Putamen (tissue), 1 donor: ENCODE measurements at places on chromosomes 13 and 19.

DNA sequence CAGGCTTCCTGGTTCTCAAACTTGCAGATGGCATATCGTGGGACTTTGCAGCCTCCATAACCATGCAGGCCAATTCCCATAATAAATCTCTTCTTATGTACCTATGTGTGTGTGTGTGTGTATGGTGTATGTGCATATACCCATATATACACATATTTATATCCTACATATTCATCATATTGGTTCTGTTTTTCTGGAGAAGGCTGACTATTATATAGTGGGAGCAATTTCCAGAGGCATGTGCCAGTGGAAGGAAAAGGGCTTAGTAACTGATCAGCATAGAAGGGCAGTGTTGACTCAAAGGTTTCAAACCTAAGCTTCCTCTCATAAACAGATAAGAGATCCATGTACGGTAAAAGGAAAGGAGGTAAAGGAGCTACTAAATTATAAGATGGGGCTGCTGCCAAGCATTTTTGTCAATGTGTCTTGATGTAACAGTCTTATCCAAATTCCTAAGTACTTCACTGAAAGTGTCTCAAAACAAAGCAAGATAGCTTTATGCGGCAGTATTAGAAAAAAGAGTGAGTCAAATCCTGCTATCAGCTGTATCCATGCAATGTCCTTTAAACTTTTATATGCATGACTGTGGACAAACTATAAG lies 432.1 kb downstream of the TBC1D4 start:
- DNase-seq, result no peak

DNA sequence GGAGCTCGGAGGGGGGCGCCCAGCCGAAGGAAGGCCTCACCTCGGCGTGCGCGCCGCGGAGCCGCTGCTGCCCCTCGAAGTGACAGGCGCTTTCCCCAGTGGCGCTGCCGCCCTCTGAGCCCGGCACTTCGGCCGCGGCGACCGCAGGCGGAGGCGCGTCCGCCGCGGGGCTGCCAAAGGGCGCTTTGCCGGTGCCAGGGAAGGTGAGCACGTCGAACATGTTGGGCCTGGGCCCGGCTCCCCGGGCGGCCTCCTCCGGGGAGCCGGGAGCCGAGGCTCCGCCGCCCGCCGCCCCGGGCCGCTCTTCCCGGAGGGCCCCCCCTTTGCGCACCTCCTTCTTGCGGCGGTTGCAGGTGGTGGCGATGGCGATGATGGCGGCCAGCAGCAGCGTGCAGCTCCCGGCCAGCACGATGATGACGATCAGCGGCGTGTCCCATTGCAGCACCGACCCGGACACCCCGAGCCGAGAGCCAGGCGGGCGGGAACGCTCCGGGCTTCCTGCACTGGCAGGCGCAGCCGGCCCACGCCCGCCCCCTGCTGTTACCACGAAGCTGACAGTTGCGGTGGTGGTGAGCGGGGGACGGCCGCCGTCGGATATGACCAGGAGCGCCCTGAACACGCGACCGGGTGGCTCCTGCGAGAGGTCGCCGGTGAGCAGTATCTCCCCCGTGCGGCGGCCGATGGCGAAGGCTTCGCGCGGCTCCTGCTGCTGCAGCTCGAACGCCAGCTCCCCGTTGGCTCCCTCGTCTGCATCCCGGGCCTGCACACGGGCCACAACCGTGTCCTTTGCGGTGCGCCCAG lies 2.5 kb downstream of the PCDH8 start:
- DNase-seq, result no peak

DNA sequence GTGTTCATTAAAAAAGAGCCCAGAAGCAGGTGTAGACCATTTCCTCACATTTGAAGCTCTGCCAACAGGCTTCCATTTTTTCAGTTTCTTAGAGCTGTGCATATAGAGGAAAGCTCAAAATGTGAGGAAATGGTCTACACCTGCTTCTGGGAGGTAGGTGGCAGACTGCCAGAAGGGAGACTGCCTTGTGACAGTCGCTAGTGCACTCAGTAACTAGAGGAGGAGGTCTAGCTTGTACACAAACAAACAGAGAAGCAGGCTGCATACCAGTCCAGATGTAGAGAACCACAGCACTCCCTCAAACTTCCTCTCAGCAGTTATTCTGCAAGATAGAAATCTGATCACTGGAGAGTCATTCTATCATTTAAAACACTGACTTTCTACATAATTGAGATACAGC lies 800.2 kb downstream of the EFNB2 start:
- DNase-seq, result no peak

- no peak for DNase-seq
These were observed 101.2 kb downstream of the SPRY2 start for GRCh38 chr13:80239571-80240255.

GRCh38 chr13:109408591-109409382 lies 377.6 kb downstream of the IRS2 start:
- no peak for DNase-seq

- no peak for DNase-seq
These were observed 536 bp downstream of the FAM32A start for GRCh38 chr19:16185768-16186123.

- DNase-seq, result no peak
These were observed 1.5 kb upstream of the PCDH20 start for GRCh38 chr13:61417086-61417570.

- DNase-seq, result peak; percentile 73
These were observed 15.2 kb downstream of the ACTN4 start for GRCh38 chr19:38662537-38663155.

GRCh38 chr13:97141564-97142005 lies 80.5 kb upstream of the MBNL2 start:
- DNase-seq, result no peak

GRCh38 chr13:23845105-23845725 lies 44.0 kb downstream of the MIPEP start:
- no peak for DNase-seq

- DNase-seq, result no peak
These were observed 5.6 kb downstream of the PCID2 start for GRCh38 chr13:113202912-113203311.

DNA sequence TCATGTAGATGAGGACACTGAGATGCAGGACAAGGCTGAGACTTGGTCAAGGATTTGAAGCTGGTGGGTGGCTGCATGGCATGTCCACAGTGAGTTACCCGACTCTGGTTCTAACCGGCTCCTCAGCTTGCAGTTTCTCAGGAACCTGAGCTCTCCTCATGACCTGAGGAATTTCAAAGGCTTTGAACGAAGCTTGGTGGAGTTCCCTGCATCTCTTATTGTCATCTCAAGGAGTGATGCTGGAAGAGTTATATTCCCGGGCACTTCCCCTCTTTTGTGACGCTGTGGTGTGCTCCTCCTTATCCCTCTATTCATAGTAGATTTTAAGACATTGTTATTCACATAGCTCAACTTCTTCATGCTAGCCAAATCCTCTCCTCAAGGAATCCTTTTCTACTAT lies 500.1 kb upstream of the HTR2A start:
- no peak for DNase-seq

GRCh38 chr19:58409010-58409790 lies 751 bp downstream of the ZNF584 start:
- DNase-seq, result no peak

DNA sequence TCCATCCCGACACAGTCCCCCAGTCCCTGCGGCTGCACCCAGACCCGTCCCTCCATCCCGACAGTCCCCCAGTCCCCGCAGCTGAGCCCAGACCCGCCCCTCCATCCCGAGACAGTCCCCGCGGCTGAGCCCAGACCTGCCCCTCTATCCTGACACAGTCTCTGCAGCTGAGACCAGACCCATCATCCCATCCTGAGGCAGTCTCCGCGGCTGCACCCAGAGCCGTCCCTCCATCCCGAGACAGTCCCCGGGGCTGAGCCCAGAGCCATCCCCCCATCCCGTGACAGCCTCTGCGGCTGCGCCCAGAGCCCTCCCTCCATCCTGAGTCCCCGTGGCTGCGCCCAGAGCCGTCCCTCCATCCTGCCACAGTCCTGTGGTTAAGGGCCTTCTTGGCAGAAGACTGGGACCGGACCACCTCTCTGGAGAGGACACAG lies 28.8 kb upstream of the TMEM255B start:
- no peak for DNase-seq

DNA sequence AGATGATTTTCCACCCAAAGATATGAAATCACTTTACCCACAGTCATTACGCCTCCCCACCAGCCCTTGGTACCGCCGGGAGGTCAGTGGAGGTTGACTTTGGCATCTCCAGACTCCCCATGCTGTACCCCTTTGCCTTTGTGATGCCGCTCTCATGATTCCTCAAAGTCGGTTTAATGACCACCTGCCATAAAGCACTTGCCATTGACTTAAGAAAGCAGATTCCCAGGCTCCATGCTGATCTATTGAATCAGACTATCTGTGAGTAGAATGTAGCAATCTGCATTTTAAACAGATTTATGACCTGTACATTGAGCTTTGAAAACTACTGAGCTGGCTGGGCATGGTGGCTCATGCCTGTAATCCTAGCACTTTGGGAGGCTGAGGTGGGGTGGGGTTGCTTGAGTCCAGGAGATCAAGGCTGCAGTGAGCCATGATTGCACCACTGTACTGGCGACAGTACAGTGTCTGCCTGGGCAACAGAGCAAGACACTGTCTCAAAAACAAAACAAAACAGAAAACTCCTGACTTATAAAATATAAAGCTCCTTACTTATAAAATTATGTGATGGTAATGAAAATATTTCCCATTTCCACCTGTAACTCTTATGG lies 235.2 kb downstream of the KLF5 start:
- DNase-seq, result no peak

DNA sequence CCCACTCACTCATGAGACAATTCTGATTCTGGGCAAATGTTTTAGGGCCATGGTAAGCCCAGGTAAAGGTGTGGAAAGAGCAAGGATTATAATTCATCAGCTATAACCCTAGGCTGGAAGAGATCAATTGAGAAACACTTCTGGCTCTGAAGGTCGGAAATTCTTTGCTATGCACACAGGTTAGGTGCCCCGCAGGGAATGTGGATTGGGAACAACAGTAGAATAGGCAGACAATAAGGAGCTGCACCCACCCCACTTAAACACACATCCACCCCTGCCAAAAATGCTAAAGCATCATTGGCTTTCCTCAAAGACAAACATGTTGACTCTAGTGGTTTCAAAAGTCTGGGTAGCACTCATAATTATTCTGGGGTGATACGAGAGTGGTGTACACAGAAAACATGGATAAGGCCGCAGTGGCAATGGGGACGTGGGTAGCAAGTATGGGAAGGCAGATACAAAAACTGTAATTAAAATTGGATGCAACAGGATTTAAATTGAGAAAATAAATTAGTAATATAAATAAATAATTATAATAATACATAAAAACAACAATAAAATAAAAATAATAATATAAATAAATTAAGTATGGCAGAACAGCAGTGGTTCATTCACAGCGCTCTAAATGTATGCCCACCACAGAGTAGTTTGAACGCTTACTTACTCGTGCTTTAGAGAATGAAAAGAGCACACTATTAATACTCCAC lies 8.6 kb downstream of the EFNB2 start:
- no peak for DNase-seq

DNA sequence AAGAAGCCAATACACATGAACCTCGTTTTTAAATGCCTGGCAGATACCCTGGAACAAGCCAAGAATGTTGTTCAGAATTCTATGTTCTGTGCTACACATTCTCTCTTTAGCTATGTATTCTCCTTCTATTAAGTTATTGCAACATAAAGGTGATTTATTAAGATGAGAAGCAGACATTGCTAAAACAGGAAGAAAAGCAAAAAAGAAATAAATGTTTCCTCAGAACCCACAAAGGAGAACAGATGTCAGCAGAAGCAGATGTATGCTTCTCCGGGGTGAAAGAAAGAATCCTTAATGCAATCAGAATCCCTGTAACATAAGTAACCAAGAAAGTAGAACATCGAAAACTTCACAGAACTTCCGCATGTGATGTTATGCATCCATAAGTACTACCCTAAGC lies 302.9 kb downstream of the DCT start:
- DNase-seq, result no peak

DNA sequence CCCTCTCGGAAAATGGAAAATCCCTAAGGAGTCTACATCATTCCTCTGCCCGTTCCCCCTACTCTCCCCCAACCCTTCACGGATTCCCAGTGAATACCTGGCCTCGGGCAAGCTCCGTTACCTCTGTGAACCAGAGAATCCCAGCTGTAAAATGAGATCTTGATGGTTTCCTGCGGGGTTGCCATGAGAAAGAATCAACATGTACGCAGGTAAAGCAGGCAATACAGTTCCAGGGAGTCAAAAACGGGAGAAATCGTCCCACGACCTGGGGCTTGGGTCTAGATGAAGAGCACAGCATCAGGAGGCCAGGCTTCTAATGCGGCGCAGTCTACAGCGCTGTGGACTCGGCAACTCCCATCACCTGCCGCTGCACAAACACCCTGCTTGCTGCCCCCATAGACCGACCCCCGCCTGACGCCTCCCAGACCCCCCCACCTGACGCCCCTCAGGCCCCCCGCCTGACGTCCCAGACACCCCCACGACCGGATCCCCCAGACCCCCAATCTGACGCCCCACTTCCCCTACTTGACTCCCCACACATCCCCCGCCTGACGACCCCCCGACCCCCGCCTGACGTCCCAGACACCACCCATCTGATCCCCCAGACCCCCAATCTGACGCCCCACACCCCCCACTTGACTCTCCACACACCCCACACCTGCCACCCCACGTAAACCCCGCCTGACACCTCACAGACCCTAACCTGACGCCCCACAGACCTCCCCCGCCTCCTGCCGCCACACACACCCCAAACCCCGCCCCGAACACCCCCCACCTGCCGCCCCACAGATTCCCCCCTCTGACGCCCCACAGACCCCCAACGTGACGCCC lies 680 bp downstream of the LIG4 start:
- no peak for DNase-seq

- no peak for DNase-seq
These were observed 3.6 kb downstream of the NACC1 start for GRCh38 chr19:13121551-13122274.

DNA sequence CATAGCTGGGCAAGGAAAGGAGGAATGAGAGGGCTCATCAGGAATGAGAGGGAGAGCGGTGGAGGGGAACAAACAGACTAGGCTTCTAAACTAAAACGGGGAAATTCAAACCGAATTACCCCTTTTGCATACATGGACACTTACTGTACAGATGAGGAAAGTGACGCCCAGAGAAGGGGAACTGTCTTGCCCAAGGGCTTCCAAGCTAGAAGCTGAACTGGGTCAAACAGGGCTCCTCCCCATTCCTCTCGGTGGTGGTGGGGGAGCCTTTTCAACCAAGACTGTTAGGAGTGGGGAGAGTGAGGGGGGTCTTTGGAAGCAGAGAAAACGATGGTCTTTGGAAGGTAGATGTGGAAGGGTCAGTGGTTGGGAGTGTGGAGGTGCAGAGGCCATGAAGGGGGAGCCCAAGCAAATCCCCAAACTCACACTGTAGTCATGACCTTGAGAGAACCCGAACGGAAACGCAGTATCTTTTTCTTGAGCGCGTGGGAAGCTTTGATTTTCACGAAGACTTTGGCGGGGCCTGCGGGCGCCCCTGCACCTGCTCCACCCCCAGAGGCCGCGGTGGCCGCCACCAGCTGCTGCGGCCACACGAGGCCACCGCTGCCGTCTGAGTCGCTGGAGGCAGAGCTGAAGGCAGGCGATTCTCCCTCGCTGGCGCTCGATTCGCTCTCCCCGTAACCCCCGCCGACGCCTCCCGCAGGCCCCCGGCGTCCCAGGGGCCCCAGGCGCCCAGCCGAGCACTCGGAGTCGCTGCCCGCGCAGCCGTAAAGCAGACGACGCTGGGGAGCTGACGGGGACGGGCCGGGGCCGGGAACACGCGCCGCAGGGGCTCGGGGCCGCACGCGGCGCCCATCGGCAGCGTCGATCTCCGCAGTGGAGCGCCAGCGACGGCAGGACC lies 12.3 kb upstream of the GNG8 start:
- no peak for DNase-seq
